ENCODE measurements at places on chromosomes 12 and 14.

DNA sequence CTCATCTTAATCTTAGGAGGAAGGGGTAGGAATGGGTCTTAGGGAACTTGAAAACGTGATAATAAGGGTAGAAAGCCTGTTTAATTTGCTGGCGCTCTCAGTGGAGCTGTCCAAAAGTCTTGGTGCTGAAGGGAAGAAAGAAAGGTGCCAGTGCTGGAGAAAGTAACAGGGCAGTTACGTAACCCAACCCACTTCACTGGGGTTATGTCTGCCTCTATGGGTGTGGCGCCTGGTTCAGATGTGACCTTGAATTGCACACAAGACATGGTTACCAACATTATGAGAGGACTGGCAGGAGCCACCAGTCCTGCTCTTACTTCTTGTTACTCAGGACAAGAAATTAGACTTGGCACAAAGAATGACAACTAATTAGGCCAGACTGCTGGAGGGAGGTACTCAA, 18.6 kb upstream of the GPATCH2L start:
- DNase-seq = no peak

DNA sequence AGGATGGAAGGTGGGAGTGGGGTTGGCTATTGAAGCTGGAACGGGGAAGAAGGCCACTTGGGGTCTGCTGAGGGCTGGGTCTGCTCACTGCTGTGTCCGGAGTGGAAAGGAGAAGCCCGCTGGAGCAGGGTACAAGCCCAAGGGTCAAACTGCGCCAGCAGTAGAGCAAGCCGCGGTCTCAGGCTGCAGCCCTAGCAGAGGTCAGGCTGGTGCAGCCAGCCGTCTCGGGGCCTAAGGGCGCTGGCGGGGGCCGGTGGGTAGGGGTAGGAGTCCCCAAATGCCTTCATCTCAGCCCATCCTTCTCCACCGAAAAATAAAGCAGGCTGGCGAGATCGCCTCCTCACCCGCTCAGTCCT, 718 bp upstream of the JDP2 start:
- no peak for DNase-seq

GRCh38 chr12:76220980-76221379, 127.2 kb downstream of the BBS10 start:
- DNase-seq = no peak

- no peak for DNase-seq
Measured at GRCh38 chr12:91914701-91915100, 230.9 kb downstream of the BTG1 start.

GRCh38 chr12:65951697-65952096, 127.4 kb downstream of the HMGA2 start:
- DNase-seq = no peak

DNA sequence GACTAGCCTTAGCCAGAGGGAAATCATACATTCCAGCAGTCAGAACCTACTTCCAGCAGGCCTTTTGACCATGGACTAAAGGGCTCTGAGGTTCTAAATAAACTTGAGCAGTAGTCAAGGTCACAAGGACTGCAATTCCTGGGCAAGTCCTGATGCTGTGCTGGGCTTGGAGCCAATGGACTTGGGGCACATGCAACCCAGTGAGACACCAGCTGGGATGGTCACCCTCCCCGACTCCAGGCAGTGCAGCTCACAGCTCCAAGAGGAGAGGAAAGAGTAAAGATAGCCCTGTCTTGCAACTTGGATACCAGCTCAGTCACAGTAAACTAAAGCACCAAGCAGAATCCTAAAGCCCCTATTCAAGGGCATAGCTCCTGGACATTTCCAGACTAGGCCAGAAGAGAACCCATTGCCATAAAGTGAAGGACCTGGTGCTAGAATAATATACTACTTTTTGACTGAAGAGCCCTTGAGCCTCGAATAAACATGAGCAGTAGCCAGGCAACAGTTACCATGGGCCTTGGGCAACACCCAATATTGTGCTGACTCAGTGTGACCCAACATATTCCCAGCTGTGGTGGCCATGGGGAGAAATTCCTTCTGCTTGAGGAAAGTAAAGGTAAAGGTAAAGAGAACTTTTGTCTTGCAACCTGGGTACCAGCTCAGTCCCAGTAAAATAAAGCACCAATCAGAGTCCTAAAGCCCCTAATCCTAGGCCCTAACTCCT, 226.2 kb upstream of the CLEC14A start:
- no peak for DNase-seq

Data from NCI-H524 (cell line).